Osteocyte (in vitro differentiated cells): ENCODE measurements at places on chromosomes 11 and 22. TPM values are rescaled to one million over a fixed set of nuclear protein-coding genes. Genes with fewer than 3 reads are reported as not detected.

The OR2AG2 gene
- 0.08 TPM in 1 of 2 replicates, not detected in the other for total RNA-seq

The ESAM gene
- 0.71 and 1.7 TPM in 2 replicates for total RNA-seq

The OLFML1 gene
- total RNA-seq, result 59.7 and 66.6 TPM in 2 replicates

The TH gene
- total RNA-seq, result 0.75 and 0.89 TPM in 2 replicates

The SC5D gene
- 31.7 and 32.3 TPM in 2 replicates for total RNA-seq

The CSNK2A3 gene
- 1.0 and 2.1 TPM in 2 replicates for total RNA-seq

The UBASH3B gene
- 40.9 and 43.5 TPM in 2 replicates for total RNA-seq

The TBX1 gene
- 22.5 and 24.2 TPM in 2 replicates for total RNA-seq

The RGL4 gene
- total RNA-seq, result not detected in 2 replicates

The TMEM86A gene
- total RNA-seq, result 5.2 and 7.6 TPM in 2 replicates

The ZNF280B gene
- 2.1 and 2.3 TPM in 2 replicates for total RNA-seq

The SLC1A2 gene
- total RNA-seq, result 0.32 and 0.44 TPM in 2 replicates

The GLB1L2 gene
- 0.21 TPM in 1 of 2 replicates, not detected in the other for total RNA-seq

DNA sequence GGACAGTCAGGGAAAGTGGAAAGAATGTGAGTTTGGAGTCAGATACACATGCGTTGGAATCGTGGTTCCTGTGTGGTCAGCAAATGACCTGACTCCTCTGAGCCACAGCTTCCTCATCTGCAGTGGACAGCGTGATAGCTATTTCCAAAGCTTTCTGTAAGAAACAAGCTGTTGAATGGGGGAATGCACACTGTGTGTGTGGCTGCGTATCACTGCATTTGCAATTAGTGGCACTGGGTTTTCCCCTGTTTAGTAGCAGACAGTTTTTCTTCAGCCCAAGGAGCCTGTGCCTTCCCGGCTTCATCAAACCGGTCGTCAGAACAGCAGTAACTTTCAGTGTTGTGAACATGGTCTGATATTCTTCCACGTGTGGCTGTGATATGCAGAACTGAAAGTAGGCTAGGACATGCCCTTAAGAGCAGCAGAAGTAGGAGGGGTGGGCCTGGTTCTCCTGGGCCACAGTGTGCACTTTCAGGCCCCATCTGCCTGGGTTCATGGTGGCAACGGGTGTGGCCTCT, 121.5 kb downstream of the RRAS2 start:
- H3K27ac ChIP-seq, result no peak overlapping the region
- H3K4me1 ChIP-seq, result no peaks in the 10 kb centered on the region
- no peak for DNase-seq
- H3K27me3 ChIP-seq, result peaks cover 53% of the 10 kb centered on the region
- no peaks in the 10 kb centered on the region for H3K36me3 ChIP-seq

GRCh38 chr11:36620246-36620645, 22.2 kb upstream of the RAG2 start:
- DNase-seq, result no peak
- H3K4me1 ChIP-seq, result peaks cover 25% of the 10 kb centered on the region
- H3K36me3 ChIP-seq, result peaks cover 4% of the 10 kb centered on the region
- no peak overlapping the region for H3K27ac ChIP-seq

DNA sequence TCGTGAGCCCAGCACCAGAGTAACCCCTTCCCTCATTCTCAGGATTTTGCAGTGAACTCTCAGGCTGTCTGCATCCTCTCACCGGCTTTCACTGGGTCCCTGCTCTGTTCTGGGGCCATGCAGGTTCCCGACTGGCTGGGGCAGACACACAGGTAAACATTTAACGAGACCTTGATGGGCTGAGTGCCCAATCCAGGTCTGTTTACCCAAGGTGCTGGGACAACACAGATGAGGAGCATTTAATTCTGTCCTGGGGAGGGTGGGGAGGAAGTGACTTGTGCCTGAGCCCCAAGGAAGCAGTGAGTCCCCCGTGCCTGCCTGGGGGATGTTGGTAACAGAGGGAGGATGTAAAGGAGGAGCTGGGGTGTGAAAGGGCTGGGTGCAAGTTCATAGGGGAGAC, 4.4 kb downstream of the BIK start:
- H3K4me1 ChIP-seq, result peaks cover 18% of the 10 kb centered on the region
- DNase-seq, result no peak
- peaks cover 32% of the 10 kb centered on the region for H3K27me3 ChIP-seq
- no peak overlapping the region for H3K27ac ChIP-seq
- H3K4me3 ChIP-seq, result no peak overlapping the region

- no peak for DNase-seq
- H3K4me1 ChIP-seq, result peaks cover 37% of the 10 kb centered on the region
- H3K27me3 ChIP-seq, result no peaks in the 10 kb centered on the region
Observed at GRCh38 chr22:38203090-38203810, 1.5 kb downstream of the MAFF start.

GRCh38 chr11:36451045-36451444, 59.0 kb downstream of the TRAF6 start:
- H3K36me3 ChIP-seq, result peaks cover 56% of the 10 kb centered on the region
- no peak overlapping the region for H3K4me3 ChIP-seq
- no peak for DNase-seq
- H3K27me3 ChIP-seq, result no peaks in the 10 kb centered on the region
- peak overlapping the region; percentile 99 for H3K27ac ChIP-seq

GRCh38 chr11:48044577-48044976, 64.2 kb downstream of the PTPRJ start:
- H3K27ac ChIP-seq, result no peak overlapping the region
- H3K27me3 ChIP-seq, result no peaks in the 10 kb centered on the region
- H3K36me3 ChIP-seq, result no peaks in the 10 kb centered on the region

- no peak overlapping the region for H3K27ac ChIP-seq
- DNase-seq, result no peak
- no peaks in the 10 kb centered on the region for H3K4me1 ChIP-seq
- H3K27me3 ChIP-seq, result no peaks in the 10 kb centered on the region
- H3K4me3 ChIP-seq, result no peak overlapping the region
Observed at GRCh38 chr11:84313830-84314359, 1027.7 kb upstream of the CCDC90B start.

- no peaks in the 10 kb centered on the region for H3K27me3 ChIP-seq
- H3K4me3 ChIP-seq, result no peak overlapping the region
- H3K4me1 ChIP-seq, result no peaks in the 10 kb centered on the region
- DNase-seq, result no peak
Observed at GRCh38 chr11:84247926-84248325, 961.8 kb upstream of the CCDC90B start.

DNA sequence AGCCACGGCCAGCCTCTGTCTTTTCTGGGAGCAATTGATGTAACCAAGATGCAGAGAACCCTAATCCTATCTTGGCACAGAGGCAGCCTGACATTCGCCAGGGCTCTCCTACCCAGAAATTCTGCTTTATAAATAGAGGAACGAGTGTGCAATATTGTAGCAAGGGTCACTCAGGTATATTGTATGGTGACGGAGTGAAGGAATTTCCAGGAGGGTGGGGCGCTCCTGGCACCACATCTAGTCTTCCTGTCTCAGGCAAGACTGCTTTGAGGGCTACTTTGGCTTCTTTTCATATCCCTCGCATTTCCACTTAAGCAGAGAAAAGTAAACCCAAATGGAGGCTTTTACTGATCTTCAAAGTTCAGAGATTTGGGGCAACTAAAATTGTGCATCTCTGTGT, 114.4 kb downstream of the BARX2 start:
- no peaks in the 10 kb centered on the region for H3K27me3 ChIP-seq
- no peaks in the 10 kb centered on the region for H3K36me3 ChIP-seq
- H3K4me1 ChIP-seq, result no peaks in the 10 kb centered on the region
- no peak overlapping the region for H3K27ac ChIP-seq
- H3K4me3 ChIP-seq, result no peak overlapping the region

GRCh38 chr11:27456140-27456794, 16.3 kb downstream of the LGR4 start:
- no peak for DNase-seq
- H3K27ac ChIP-seq, result peak overlapping the region; percentile 87
- H3K4me3 ChIP-seq, result peak overlapping the region; percentile 31
- no peaks in the 10 kb centered on the region for H3K27me3 ChIP-seq

DNA sequence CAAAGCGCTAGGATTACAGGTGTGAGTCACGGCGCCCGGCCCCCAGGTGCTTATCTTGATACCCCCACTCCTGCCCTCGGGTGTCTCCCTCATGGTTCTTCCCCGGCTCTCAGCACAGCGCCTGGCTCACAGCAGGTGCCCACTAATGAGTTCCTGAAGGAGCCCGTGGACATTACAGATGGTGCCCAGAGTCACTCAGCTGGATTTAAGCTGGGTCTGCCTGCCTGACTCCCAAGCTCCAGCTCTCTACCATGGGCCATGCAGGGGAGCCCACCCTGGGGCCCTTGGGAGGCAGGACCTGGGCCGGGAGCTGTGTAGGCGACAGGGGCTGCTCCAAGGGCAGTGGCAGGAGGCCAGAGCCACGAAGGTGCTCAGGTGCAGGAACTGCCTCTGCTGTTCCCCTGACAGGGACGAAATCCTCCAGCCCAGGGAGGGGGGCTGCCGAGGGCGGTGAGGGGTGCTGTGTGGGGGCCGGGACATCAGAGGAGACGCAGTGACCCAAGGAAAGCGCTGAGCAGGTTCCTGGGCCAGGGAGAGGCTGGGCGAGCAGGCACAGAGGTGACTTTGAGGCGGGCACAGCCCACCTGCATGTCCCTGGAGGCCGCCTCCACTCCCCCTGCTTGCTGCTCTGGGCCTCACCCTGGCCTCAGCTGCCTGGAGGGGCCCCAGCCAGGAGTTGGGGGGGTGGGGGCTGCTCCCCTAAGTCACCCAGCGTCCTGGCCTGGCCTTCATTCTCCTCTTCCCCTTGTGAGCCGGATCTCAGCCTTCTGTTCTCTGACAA, 14.6 kb upstream of the FLRT1 start:
- no peak overlapping the region for H3K27ac ChIP-seq
- H3K36me3 ChIP-seq, result no peaks in the 10 kb centered on the region
- H3K27me3 ChIP-seq, result no peaks in the 10 kb centered on the region
- no peak overlapping the region for H3K4me3 ChIP-seq
- H3K4me1 ChIP-seq, result peaks cover 27% of the 10 kb centered on the region

- H3K4me1 ChIP-seq, result peaks cover 39% of the 10 kb centered on the region
- DNase-seq, result no peak
- no peaks in the 10 kb centered on the region for H3K27me3 ChIP-seq
- H3K27ac ChIP-seq, result no peak overlapping the region
Observed at GRCh38 chr11:95363164-95363563, 132.2 kb upstream of the SESN3 start.

GRCh38 chr11:120510406-120511115, 987 bp upstream of the GRIK4 start:
- no peak overlapping the region for H3K27ac ChIP-seq
- no peak overlapping the region for H3K4me3 ChIP-seq
- no peaks in the 10 kb centered on the region for H3K36me3 ChIP-seq
- peaks cover 1% of the 10 kb centered on the region for H3K4me1 ChIP-seq
- no peak for DNase-seq

GRCh38 chr11:61273178-61274078, 21.7 kb downstream of the VWCE start:
- DNase-seq, result no peak
- H3K36me3 ChIP-seq, result peaks cover 3% of the 10 kb centered on the region
- H3K27ac ChIP-seq, result no peak overlapping the region
- no peaks in the 10 kb centered on the region for H3K27me3 ChIP-seq
- peaks cover 13% of the 10 kb centered on the region for H3K4me1 ChIP-seq

DNA sequence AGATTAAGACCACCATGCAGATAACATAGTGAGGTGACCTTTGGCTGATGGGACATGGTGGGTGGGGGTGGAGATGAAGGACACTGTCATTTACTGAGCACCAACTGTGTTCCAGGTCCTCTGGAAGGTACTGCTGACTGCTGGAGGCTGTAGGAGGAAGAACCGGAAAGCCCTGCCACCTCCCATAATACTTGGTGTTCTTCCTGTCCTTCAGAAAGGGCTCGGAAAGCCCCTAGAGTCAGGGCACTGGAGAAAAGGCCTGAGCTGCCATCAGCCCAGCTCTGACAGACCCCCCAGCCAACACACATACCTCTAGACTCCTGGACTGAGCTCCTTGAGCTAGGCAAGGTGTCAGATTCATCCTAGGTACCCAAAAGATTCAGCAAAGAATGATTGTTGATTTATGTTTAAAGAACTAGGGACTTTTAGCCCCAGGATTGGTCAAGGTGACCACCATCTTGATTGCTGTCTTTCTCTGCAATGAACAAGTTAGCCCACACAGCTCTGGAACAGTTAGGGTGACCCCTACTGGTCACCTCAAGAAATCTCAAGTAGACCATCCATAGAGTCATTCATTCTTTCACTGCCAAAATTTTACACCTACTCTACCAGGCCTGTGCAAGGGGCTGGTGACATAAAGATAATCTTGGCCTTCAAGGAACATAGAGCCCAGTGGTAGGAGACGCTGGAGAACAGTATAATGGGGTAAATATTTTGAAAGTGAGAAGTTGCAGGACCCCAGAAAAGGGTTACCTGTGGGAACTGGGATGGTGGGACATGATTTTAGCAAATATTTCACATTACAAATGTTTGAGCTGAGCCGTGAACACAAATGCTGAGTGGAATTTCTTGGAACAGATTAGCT, 39.4 kb downstream of the IRAG1 start:
- peaks cover 84% of the 10 kb centered on the region for H3K4me1 ChIP-seq
- no peaks in the 10 kb centered on the region for H3K27me3 ChIP-seq
- H3K27ac ChIP-seq, result peak overlapping the region; percentile 10
- no peak overlapping the region for H3K4me3 ChIP-seq
- no peaks in the 10 kb centered on the region for H3K36me3 ChIP-seq
- DNase-seq, result no peak
